ENCODE measurements at places on chromosomes 2 and 18.

- peak; percentile 73 for DNase-seq
Measured at GRCh38 chr2:25617948-25618646, 55.3 kb downstream of the DTNB start.

DNA sequence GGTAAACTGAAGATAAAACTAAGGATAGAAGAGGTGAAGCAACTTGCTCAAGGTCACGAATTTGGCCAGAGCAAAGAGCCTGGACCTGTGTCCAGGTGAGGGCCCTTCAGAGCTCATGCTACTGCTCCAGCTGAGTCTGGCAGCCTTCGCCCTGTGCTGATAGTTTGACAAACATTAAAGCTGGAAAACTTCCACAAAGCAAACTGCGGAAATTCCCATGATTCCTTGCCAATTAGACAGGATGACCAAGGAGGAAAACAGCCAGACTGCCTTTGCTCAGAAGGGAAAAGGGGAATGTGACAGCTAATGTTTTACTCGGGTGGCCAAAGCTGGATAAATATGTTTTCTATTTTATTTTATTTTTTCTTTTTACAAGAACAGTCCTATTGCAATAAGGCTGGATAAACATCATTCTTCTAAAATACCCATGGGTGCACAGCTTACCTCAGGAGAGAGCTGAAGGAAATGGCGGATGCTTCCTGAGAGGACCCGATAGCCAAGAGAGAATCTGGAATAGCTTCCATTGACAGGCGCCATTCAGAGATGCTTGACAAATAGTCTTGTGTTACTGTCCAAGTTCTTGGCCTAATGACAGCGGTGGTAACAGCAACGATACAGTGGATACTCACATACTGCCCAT is 5.3 kb upstream of the CTAGE1 start:
- DNase-seq: peak; percentile 25

- no peak for DNase-seq
Measured at GRCh38 chr18:69408522-69408921, 7.8 kb downstream of the DOK6 start.

DNA sequence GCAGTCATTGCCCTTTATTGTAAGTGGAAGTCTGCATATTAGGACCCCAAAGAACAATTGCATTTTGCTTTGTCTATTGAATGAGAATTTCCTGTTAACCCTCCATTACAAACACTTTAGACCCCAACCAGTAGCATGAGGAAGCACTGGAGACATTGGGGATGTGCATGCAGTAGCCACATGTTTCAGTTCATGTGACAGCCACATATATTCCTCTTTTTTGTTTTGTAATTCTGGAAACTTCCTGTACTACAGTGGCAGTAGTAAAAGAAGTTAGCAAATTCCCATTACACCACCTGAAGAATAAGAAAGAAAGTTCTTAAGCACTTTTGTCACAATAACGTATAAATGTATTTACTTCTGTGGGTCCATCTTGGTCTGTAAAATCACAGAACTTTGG is 281.1 kb upstream of the SLC14A2 start:
- DNase-seq: no peak

- DNase-seq: no peak
Measured at GRCh38 chr18:2536063-2536462, 35.2 kb downstream of the METTL4 start.

GRCh38 chr2:189798312-189799029 is 14.2 kb downstream of the PMS1 start:
- DNase-seq: peak; percentile 9

DNA sequence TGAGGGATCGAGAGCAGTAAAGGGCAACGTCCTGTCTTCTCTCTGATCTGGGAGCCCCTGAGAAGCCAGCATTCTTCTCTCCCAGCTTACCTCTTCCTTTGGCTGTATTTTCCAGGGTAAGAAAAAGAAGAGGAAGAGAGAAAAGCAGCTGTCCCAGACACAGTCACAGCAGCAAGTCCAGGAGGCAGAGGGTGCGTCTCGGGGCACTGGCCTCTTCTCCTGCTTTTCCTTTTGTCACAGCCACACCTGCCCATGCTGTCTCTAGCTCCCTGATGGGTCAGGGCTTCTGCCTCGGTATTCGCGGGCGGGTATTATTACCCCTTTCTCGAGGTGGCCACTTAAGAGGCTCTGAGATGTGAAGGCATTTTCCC is 20.3 kb downstream of the TGOLN2 start:
- no peak for DNase-seq

DNA sequence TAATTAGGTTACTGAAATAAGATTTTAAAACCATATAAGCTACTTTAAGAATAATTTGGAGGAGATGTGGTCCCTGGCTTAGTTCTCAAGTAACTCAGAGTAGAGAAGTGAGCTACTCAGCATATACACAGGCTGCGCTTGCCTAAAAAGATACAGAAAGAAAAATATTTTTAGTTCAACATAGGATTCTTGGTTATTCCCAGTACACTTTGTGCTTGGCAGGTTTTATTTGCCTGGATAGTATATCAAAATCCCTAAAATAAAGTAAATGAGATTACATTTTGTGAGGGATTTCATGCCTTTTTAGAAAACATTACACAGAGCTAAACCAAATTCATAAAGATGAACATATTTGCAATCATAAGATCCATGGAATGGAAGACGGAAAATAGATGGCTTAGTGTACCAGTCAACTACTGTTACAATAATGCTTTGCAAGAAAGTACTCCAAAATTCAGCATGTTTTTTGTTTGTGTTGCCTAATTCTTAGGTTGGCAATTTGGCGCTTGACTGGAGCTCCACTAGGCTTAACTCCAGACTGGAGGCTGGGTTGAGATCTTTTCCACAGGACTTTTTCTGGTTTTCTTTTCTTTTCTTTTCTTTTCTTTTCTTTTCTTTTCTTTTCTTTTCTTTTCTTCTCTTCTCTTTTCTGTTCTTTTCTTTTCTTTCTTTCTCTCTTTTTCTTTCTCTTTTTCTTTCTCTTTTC is 600.5 kb upstream of the SYT4 start:
- no peak for DNase-seq

- DNase-seq: no peak
Measured at GRCh38 chr2:127098711-127099110, 8.2 kb downstream of the BIN1 start.

DNA sequence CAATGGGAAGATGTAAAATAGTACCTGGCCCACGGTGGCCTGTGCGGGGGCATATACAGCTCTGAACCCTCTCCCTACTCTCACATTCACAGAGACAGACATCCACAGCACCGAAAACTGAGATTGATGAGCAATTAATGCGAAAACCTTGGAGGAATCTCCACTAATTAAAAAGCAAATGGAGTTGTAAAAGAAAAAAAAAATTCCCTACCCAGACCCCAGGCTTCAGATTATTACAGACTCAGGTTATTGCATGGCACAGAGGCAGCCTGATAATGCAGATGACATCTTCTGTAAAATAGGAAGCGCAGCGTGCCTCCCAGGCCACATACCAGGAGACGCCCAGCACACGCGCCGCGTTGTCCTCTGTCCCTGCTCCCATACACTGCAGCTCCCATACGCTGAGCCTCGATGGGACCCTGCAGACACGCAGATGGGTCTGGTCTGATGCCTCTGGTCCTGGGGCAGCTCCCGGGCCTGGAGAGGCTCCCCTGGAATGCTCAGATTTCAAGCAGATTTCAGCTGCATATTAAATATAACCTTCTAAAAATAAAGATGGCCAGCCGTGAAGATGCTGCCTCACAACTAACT is 496.1 kb upstream of the MYT1L start:
- DNase-seq: no peak

All from hepatic stellate cell (primary cell).